IPS-NIHi11 (cell line): ENCODE measurements at places on chromosomes 12 and 14.

GRCh38 chr14:101915871-101916815, 48.2 kb upstream of the DYNC1H1 start:
- no peak for DNase-seq

- DNase-seq: no peak
These were observed 8.2 kb upstream of the SERPINA11 start for GRCh38 chr14:94460631-94461416.

GRCh38 chr12:62629413-62629812, 162.8 kb downstream of the MON2 start:
- DNase-seq: peak; percentile 38

- DNase-seq: peak; percentile 66
These were observed 11.7 kb upstream of the FBXL14 start for GRCh38 chr12:1606021-1606622.

DNA sequence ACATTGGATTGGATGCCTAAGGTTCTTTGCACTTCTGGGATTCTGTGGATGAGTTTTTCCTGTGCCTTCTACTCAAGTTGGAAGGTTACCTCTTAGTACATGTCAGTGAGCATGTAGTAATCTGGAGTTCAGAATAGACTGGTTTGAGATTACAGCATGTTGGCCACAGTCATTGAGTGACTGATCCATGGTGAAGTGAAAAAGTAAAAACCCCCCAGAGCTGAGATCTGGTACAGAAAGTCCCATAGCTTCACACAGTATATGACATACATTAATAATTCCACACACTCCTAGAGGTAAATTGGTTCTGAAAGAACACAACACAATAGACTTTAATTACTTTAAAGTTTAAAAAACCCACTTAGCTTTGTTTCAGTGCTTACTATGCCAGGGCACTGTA, 11.9 kb upstream of the CCND2 start:
- no peak for DNase-seq

- DNase-seq: no peak
These were observed 11.5 kb downstream of the CCDC175 start for GRCh38 chr14:59565087-59565486.

DNA sequence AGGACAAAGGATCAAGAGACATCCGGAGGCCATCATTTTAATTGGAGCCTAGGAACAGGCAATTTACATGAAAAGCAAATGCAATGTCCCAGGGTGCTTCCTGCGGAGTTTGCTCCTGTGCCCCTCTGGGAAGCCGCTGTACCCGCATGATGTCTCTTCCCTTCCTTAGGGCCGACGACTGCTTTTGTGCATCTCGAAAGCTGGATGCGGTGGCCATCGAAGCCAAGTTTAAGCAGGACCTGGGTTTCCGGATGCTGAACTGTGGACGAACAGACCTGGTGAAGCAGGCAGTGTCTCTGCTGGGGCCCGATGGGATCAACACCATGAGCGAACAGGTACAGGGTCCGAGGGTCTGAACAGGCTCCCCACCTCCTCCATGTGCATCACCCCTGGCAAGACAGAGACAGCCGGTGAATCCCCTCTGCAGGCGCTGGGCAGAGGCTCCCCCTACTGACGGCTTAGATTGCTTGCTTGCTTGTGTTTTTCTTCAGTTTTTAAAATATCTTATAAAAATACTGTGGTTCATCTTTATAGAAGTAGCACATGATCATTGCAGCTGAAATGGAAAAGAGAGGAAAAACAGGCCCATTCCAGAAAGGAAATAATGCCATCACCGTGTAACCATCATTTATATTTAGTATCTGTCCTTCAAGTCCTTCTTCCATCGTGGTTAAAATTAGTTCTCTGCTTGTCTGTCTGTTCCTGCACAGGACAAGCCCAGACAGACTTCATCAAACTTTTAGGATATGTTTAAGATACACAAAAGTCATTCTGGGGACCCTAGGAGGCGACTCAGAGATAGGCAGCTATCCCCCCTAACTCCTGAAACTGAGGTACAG, 75.4 kb upstream of the PWP1 start:
- peak; percentile 74 for DNase-seq

- no peak for DNase-seq
These were observed 56.8 kb downstream of the DUSP16 start for GRCh38 chr12:12505544-12506495.

GRCh38 chr12:124637581-124637981, 70.2 kb upstream of the NCOR2 start:
- no peak for DNase-seq

GRCh38 chr12:127485528-127485927, 781.4 kb upstream of the TMEM132C start:
- DNase-seq: no peak

DNA sequence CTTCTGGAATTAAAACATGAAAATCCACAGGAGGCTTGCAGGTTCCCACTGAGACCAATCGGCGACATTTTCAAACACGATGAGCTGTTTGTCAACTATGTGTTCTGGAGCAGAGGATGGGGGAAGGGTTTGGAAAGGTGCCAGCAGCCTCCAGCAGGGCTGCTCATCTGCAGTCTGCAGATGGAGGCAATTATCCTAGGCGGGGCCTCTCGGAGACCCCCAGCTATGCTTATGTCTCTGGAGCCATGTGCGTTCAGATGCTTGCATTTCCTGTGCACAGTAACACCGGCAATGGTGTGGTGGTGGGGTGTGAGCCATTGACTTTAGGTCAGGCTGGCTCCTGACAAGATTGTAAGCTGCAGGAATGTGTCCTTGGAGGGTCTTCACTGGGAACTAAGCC, 51.7 kb downstream of the RPH3A start:
- DNase-seq: no peak

DNA sequence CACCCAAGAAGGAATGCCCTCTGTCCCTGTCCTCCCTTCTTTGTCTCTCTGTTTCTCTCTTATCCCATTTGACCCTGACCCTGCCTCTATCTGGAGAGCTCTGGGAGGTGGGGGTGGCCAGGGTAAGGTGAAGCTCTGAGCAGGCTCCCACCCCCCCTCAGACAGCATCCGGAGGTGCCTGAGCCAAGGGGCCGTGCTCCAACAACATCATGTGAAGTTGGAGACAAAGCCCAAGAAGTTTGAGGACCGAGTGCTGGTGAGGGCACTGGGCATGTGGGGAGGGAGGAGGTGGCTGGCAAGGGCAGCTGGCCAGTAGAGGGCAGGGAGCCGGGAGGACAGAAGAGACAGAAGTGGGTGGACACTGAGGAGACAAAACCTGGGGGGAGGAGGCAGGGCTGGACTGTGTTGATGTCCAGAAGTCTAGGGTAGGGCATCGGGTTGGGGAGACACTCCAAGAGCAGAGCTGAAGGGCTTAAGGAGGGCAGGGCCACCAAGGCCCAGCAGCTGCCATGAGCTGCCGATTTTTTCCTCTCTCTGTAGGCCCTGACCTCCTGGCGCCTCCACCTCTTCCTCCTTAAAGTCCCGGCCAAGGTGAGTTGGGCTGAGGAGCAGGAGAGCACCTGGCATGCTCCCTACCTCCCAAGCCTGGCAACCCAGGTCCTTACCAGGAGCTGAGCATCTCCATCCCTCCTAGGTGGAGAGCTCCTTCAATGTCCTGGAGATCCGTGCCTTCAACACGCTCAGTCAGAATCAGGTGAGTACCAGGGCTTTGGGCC, 1.9 kb downstream of the CARMIL3 start:
- peak; percentile 2 for DNase-seq

DNA sequence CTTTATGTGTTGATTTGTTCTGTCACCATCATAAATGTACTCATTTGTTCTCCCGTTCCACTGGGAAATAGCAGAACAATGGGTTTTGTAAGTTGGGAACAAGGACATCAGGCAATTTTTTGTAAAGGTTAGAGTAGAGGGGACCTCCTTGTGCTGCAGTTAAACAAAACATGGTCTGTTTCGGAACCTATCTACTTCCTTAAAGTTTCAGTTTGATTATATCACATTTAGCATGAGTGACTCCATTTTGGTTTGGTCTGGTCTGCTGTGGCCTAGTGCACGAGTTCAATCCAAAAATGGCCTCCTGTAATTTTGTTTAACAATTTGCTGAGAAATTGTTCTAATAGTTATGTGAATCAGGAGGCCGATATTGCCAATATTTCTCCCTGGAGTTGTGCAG, 372.7 kb downstream of the NUAK1 start:
- DNase-seq: no peak

- no peak for DNase-seq
These were observed 121.8 kb downstream of the NRXN3 start for GRCh38 chr14:78292003-78292402.

DNA sequence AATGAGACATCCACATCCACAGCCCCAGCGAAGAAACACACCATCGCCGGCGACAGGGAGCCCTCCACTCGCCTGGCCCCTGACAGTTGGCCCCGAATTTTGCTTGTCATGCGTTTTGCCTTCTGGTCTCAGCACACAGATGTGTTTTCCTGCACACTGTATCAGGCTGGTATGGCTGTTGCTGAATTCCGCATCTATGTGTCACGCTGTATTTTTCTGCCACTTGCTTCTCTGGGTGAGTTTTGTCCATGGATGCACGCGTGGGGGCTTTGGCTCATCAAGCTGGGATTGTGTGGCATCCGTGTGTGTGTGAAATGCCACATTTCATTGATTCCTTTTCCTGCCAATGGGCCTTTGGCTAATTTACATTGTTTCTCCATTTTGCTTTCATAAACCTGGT, 26.5 kb downstream of the ARL6IP4 start:
- DNase-seq: no peak

DNA sequence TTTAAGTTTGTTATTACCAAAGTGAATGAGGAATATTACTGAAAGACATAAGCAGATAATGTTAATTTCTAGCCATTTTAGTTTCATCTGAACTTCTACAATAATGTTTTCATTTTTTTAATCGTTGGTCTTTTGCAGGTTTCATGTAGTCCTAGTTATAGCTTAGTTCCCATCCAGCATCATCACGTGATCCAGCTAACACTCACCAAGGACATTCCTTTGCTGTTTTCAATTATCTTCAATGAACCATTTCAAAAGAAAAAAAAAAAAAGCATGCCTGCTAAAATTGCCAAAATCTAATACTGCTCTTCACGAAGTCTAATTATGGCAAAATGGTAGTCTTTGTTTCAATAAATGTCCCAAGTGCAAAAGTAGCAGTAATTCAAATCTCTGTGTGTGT, 187.7 kb upstream of the ATXN7L3B start:
- no peak for DNase-seq

DNA sequence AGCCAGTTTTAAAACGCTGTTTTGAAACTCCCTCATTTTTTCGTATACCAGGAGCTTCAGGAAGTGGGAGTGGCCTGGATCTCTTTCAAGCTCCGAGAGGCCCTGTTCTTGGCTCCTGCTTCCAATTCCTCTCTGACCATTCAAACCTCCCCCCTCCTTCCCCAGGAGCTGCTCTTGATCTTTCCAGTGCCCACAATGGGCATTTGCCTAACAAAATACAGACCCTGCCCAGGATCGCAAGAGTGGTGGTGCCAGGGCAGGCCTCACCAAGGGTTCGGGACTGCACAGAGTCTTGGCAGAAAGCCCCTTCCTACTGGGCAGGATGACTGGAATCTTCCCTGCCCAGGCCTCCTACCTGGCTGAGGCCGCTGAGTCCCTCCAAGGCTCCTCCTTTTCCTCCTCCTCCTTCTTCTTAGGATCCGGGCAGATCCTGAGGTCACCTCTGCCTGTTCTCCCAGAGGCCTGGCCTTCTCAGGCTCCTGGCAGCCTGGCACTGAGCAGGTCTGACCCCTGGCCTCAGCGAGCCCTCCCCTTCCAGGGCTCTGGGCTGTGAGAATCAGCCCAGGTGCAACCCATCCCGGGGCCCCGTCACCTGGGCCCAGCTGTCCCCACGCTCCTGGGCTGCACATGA, 46.9 kb upstream of the NOS1 start:
- DNase-seq: peak; percentile 48

GRCh38 chr12:31797230-31797872, 68.5 kb upstream of the AMN1 start:
- no peak for DNase-seq

DNA sequence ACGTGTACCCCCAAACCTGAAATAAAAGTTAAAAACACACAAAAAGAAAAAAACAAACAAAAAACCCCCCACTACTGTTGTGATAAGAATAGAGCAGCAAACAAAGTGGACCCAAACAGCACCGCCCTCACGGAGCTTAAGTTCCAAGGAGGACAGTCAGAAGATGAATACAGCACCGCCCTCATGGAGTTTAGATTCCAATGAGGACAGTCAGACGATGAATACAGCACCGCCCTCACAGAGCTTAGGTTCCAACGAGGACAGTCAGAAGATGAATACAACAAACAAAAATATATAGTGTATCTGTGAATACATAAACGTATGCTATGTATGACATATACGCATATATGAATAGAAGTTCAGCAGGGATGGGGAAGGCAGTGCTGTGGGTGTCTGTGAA, 353.8 kb downstream of the GLT1D1 start:
- DNase-seq: no peak

DNA sequence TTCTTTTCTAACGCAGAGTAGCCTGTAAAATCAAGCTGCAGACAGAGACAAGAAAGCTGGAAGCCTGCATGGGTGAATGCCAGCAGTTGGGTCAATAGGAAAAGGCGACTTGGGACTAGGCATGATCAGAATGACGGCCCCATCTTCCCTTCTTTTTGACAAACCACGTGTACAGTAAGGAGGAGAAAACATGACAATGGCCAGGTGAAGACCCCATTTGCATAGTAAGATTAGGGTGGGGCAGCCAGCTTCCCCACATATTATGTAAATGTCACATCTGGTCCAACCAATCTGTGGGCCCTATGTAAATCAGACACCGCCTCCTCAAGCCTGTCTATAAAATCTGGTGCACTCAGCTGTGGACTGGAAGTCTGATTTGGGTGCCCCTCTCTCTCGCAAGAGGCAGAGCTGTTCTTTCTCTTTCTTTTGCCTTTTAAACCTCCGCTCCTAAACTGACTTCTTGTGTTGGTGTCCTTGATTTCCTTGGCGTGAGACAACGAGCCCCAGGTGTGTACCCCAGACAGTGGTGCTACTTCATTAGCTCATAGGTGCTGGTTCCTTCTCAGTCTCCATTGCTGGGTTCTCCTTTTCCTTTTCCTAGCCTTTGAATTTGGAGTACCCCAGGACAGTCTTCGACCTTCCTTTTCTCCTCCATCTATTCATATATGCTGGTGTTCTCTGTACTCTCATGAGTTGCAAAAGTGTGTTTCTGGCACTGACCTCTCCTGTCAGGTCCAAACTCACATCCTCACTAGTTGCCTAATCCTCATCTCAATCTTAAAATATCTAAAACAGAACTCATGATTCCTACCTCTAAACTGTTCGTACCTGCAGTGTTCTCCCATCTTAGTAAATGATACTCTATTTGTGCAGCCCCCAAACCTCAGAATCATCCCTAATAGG, 9.4 kb upstream of the DHRS7 start:
- no peak for DNase-seq
